G401 (cell line): ENCODE measurements at places on chromosomes 4 and X. TPM values are rescaled to one million over a fixed set of nuclear protein-coding genes. Genes with fewer than 3 reads are reported as not detected.

DNA sequence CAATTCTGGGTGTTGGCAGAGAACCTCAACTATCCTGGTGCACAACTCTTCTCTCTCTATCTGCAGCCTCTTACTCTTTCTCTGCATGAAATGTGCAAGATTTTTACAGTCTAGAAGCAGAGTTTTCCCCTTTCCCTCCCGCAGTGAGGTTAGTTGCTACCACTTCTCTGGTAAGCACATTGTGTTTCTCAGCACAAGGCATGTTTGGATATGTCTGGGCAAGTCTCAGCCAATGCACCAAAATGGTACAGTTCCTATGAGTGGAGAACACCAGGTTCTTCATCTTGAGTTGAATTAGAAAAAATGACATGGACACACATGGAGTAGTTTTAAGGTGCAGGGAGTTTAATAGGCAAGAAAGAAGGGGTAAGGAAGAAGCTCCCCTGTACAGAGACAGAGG, 187.0 kb downstream of the CCNG2 start:
- DNase-seq: no peak

DNA sequence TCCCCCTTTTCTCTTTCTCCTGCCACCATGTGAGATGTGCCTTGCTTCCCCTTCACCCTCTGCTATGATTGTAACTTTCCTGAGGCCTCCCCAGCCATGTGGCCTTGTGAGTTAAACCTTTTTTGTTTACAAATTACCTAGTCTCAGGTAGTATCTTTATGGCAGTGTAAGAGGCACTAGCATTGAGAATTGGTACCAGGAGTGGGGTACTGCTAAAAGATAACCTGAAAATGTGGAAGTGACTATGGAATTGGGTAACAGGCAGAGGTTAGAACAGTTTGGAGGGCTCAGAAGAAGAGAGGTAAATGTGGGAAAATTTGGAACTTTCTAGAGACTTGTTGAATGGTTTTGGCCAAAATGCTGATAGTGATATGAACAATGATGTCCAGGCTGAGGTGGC, 182.0 kb downstream of the CHM start:
- no peak for DNase-seq

DNA sequence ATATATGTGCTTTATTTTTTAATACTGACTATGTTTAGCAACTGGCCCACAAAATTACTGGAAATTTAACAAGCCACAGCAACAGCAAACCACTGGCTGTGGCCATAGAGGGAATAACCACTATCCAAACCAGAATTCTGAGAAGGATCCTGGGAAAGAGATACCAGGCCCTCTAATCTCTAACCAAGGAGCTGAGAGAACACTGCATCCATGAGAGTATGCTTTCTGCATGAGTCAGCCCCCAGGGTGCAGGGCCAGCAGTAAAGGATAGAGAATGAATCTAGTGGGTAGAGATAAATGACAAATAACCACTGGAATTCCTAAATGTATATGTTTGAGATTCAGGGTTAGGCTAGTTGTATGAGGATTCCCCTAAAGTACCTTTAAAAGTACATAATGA, 221.8 kb downstream of the KIT start:
- DNase-seq: no peak

- no peak for DNase-seq
Observed at GRCh38 chr4:6523251-6523650, 50.8 kb upstream of the PPP2R2C start.

- no peak for DNase-seq
Observed at GRCh38 chr4:57412259-57413054, 302.3 kb upstream of the IGFBP7 start.

- no peak for DNase-seq
Observed at GRCh38 chr4:822361-823175, 3.4 kb downstream of the CPLX1 start.

The VSIG4 gene
- total RNA-seq: not detected in 2 replicates

The PF4V1 gene
- total RNA-seq: not detected in 2 replicates

The GYG2 gene
- 1.3 and 7.8 TPM in 2 replicates for total RNA-seq
